ENCODE measurements at places on chromosomes 7 and 10.

GRCh38 chr10:103439776-103440175 is 12.4 kb downstream of the CALHM2 start:
- DNase-seq, result no peak

GRCh38 chr10:124296121-124296812 is 122.5 kb downstream of the OAT start:
- no peak for DNase-seq

DNA sequence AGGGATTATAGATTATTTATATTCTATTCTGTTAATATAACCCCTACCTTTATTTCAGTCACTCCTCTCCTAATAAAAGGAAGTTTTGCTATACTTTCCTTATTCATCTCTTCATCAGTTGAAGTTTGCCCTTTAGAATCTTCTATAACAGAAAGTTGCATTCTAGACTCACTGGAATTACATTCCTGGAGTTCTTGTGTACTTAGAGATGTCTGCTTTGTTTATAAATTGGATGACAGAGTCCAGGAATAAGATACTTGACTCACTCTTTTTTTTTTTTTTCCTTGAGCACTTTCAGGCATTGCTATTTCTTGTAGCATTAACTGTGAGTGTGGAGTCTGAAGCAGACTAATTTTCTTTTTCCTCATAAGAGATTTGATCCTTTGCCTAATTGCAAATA is 640.8 kb downstream of the XPNPEP1 start:
- no peak for DNase-seq

GRCh38 chr7:39353615-39354376 is 212.4 kb upstream of the YAE1 start:
- DNase-seq, result no peak

DNA sequence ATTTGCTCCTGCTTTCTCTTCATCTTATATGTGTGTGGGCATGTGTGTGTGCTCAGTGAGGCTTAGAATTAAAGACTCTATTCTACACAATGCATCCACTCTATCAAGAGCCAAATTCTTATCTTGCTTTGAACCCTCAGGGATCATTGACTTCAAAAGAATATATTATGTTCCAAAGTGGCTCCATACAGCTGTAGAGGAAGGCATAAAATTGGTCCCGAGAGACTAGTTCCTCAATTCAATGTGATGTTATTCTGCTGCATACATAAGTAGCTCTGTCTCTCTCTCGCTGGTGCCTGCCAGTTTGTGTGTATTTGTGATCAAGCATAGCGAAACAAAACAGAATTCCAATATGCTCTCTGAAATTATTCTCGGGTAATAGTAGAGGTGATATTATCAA is 997.9 kb upstream of the POT1 start:
- no peak for DNase-seq

DNA sequence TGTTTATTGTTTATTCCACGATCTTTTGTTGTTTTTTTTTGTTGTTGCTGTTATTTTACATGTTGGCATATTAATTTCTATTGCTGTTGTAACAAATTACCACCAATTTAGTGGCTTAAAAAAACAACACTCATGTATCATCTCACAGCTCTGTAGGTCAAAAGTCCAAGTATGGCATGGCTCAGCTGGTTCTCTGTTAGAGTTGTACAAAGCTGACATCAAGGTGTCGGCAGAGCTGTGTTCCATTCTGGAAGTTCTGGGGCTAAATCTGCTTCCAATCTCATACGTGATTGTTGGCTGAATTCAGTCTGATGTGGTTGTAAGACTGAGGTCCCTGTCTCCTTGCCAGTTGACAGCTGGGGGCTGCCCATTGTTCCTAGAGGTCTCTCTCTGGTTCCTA is 60.2 kb upstream of the FAM133B start:
- no peak for DNase-seq

DNA sequence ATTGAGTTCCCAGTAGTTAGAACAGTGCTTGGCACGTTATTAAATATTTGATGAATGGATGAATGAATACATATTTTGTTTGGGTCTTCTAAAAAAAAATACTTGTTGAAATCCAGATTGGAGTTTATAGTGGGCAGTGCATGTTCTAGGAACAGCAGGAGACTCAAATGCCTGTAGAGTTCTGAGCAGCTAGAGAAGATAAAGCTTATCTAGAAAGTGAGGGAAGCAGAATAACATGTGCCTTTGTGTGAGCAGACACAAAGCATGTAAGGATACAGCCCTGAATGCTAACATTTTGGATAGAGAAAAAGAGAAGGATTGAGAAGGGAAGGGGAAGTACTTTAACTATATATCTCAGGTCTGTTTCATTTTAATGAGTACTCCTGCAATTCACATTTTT is 71.9 kb downstream of the SRI start:
- no peak for DNase-seq

DNA sequence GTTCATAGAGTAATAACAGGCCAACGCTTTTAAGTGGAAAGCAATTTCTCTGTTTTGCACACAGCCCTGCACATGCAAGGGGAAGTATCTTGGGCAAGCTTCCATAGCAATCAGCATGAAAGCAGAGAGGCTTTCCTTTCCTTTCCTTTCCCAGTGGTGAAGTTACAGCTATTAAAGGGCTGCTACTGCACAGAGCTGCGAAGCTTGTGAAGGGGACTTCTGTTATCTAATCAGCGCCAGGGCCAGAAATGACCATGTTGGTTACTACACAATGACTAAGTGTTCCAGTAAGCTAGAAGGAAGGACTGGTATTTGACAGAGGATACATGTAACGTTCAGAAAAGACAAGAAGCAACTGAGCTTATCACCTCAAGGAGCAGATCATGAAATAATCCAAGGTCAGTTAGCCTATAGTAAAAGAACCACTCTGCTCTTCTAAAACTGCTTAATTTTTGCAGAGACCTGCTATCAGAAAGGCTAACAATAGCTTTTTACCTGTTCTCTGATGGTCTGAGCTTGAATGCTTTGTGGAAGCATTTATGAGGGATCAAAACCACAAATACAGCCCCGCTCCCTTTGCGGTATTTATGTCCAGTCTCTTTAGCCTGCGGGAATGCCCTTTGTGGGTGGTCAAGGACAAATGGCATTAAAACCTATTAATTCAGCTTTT is 45.9 kb downstream of the SGMS1 start:
- no peak for DNase-seq

DNA sequence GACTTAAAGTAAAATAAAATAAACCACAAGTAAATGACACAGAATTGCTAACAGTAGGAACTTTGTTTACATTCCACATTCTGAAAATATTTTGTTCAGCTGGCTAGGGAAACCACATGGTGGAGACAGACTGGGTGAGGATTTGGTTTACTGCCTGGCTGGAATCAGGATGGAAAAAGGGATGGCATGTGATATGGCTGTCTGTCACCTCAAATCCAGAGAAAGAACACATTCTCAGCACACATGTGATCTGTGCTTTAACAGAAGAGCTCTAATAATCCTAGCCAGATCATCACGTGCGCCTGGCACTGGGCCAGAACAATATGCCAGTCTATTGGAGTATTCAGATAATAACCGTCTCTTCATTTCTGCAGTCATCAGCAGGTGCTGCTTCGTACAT is 90.9 kb upstream of the PIP4K2A start:
- no peak for DNase-seq

DNA sequence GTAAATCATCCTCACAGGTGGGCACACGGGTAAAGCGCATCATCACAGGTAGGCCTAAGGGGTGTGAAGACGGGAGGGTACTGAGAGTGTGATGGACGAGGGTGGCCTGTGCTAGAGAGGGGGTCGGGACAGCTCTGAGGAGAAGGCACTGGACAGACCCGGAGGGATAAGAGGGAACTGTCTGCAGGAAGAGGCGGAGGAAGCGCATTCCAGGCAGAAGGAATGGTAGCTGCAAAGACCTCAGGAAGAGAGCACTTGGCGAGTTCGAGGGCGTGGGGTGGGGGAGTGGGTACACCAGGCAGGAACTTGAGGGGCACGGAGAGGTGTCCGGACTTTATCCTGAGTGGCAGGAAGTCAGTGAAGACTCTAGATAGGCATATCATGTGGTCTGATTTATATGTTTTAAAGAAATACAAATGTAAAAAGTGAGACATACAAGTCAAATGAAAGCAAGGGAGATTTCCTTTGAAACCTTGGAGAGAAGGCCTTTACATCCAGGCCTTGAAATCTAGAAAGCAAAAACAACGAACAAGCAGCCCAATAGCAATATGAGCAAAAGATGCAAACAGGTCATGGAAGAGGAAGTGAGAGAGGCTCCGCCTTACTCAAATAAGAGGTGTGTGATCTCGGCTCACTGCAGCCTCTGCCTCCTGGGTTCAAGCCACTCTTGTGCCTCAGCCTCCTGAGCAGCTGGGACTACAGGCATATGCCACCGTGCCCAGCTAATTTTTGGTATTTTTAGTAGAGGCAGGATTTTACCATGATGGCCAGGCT is 3.6 kb downstream of the LHPP start:
- DNase-seq, result no peak

- DNase-seq, result no peak
Observed at GRCh38 chr7:131145770-131146169, 181.9 kb upstream of the MKLN1 start.

GRCh38 chr7:88437132-88437531 is 130.4 kb upstream of the STEAP4 start:
- no peak for DNase-seq

DNA sequence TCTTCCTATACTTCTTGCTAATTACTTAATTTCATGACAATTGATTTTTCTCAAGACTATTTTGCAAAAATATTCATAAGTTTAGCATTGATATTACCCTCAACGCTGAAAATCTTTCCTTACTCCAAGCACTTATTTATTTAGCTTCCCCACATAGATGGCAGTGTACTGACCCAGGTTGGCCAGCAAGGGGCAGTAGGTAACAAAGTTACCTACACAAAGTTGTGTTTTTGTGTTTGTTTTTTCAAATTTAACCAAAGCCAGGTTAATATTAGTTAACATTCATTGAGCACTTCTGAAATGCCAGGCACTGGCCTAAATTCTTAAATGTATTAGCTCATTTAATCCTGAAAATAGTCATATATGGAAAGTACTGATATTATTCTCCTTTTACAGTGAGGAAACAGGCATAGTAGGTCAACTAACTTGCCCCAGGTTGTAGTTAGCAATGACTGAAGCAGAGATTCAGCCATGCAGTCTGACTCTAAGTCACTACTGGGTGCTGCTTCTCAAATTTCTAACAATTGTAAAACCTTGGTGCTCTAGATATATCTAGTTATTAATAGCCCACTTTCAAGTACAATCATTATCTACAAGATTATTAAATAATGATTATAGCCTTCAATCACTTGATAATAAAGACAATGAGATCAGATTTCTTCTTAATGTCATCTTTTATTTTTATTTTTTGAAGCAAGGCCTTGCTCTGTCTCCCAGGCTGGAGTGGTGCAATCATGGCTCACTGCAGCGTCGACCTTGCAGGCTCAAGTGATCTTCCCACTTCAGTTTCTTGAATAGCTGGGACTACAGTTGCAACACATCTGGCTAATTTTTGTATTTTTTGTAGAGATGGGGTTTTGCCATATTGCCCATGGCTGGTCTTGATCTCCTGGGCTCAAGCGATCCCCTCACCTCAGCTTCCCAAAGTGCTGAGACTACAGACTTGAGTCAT is 5.8 kb upstream of the GGCT start:
- DNase-seq, result no peak

All from stimulated activated CD4-positive, alpha-beta T cell treated with anti-CD3 and anti-CD28 coated beads, Interleukin-1b, Interleukin-23, amount 100 ng/mL, for 1 hour (primary cell).